Fibroblast of skin of right biceps (primary cell): ENCODE measurements at places on chromosomes 5 and 9.

GRCh38 chr5:124652892-124653441, 93.5 kb downstream of the ZNF608 start:
- no peak for DNase-seq

- no peak for DNase-seq
Measured at GRCh38 chr9:137778336-137778735, 99.2 kb upstream of the CACNA1B start.

GRCh38 chr9:119289740-119290433, 79.3 kb downstream of the BRINP1 start:
- DNase-seq, result peak; percentile 40

GRCh38 chr5:5605170-5605764, 182.8 kb downstream of the ICE1 start:
- DNase-seq, result no peak

DNA sequence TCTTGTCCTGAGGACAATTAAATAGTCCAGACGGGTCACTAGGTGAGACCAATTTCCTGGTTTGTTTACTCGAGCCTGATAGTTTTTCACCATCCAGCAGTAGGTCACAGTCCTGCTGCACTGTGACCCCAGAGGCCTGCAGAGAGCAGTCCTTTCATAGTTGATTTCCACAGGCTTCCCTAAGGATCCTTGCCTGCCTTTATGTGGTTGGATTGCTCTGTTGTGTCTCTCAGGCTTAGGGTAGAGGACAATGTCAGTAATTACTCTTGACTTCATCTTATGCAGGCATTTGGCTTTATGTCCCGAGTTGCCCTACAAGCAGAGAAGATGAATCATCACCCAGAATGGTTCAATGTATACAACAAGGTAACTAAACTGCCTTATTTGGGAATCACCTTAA, 9.0 kb upstream of the CATSPER3 start:
- DNase-seq, result peak; percentile 17
